ENCODE measurements at places on chromosomes 16 and 17. TPM values are rescaled to one million over a fixed set of nuclear protein-coding genes. Genes with fewer than 3 reads are reported as not detected.

Gene CA7
- not detected for total RNA-seq

Gene ENKD1
- 12.9 TPM for total RNA-seq

Gene AANAT
- total RNA-seq = not detected

Gene MTSS2
- 9.9 TPM for total RNA-seq

DNA sequence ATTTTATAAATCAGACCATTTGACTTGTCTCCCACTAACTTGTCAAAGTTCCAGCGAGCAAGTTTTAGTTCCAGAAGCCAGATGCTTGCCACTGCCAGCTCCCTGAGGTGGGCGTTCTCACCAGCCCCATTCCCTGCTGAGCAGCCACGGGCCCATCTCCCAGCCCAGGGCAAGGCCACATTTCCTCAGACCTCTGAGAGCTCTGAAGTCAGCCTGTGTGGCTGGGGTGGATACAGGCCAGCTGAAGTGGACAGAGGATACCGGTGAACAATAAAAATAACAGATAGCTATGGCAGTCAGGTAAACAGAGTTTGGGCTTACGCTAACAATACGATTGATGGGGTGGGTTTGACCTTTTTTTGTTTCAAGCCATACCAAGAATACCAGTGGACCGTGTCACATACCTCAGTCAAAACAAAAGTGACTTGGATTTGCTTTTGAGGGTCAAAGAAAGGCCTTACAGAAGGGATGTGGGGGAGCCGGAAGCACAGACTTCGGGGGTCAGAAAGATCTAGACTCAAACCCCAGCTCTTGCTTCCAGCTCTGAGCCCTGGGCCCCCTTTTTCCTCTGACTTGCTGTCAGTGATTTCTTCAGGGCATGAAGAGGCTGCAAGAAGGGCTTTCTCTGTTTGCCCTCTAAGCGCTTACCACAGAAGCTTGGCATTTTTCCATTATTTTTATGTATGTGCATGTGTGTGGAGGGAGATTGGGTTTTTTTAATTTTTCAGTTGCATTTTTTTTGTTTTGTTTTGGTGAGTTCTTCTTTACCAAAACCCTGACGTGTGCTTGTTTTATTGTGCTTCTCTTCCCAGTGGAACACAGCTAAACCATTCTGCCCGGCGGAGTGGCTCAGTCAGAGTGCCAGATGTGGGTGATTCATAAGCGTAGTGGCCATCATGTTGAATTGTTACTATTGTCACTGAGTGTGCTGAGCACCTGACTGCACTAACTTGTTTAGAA is 109.9 kb downstream of the GNAO1 start:
- no peak for DNase-seq

DNA sequence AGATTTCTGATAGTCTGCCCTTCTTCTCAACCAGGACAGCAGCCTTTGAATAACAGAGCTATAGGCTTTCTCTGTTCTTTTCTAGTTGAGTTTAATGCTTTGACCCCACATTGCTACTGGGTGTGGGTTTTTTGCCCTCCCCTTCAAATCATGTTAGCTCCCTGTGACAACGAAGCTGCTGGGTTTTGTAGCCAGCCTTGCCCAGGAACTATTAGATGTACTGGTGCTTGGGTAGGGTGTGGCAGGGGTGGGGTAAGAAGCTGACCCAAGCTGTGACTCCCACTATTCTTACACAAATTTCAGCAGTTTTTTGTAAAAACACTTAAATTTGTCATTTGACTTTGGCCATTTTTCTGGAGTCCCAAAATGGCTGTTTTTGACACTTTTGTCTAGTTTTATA is 69.7 kb downstream of the NLK start:
- DNase-seq = no peak

DNA sequence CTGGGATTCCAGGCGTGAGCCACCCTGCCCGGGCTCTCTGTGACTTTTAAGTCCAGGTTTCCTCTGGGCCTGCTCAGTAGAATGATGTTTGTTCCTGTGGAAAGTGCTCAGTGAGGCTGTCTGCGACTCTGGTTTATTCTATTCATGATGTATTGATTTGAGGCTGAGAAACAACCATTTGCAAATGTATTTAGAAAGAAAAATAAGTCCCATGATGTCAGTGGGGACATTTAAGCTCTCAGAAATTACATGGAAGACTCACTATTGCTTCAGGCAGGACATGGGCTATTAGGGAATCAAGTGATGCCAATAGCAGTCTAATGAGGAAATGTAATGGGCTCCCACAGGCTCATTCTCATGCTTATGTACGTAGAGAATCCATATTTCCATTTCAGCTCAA is 22.2 kb upstream of the KCNG4 start:
- DNase-seq = no peak

DNA sequence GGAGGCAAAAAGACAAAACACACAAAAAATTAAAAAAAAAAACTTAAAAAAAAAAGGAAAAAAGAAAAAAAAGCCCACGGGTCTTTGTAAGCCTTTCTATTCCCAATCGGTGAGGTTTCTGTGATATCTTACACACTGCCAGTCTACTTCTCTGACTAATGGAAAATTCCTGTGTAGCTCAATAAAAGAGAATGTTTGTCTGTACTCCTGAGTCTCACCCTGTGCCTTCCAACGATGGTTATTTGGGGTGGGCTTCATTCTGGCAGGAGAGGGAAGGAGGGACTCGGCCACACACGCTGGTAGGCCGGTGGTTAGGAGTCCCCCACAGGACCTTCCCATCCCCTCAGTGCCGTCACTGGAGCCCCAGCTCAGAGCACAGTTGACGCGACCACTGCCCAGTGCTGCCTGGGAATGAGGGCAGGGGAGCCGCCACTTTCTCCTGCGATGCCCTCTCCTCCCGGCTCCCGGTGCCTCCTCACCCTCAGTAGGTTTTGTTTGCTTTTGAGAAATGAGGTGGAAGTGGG is 68.0 kb downstream of the AMFR start:
- DNase-seq = peak; percentile 48

GRCh38 chr16:73131156-73131862 is 83.4 kb upstream of the ZFHX3 start:
- DNase-seq = no peak

GRCh38 chr16:67641779-67642708 is 2.9 kb upstream of the CARMIL2 start:
- peak; percentile 53 for DNase-seq

Data from dermis microvascular lymphatic vessel endothelial cell (primary cell).